ENCODE measurements at places on chromosomes 5 and 9.
A peak's percentile ranks its signal among the peaks of the same experiment; 100 is the strongest.

GRCh38 chr5:124747791-124748686 lies 1.6 kb upstream of the ZNF608 start:
- peak overlapping the region; percentile 96 for H3K27ac ChIP-seq
- peak overlapping the region; percentile 69 for H3K4me3 ChIP-seq
- no peaks in the 10 kb centered on the region for H3K27me3 ChIP-seq
- H3K4me1 ChIP-seq, result peaks cover 20% of the 10 kb centered on the region
- H3K36me3 ChIP-seq, result no peaks in the 10 kb centered on the region

DNA sequence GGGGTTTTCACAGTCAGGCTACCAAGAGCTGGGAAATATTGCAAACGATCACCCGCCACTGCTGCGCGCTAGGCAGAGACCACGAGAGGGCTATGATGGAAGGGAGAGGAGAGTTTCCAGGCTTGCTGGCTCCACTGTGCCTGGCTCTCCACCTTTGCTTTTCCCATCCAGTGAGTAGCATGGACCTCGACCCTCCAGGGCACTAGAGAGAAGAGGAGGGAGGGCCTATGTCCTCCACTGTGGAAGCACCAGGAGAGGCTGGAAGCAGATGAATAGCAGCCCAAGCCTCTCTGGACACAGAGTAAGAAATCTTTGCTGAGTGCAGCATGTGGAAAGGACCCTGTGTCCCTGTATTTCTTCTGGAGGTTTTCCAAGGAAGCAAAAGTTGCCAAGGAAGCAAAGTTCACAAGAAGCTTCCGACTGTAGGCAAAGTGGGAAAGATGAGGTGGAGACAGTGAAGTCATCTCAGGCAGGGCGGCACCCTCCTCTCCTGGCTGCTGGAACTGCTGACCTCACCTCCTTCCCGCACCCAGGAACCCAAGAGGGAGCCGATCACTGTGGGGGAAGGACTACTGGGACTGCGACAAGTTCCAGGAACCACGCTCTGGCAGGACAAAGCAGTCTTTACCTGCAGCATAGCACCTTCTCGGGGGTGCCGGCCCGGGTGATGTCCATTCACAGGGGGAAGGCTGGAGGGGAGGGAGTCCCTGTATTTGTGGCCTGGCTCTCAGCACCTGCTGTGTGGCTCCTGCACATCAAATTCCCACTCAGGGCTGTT lies 79.6 kb downstream of the CSNK1A1 start:
- H3K27ac ChIP-seq, result no peak overlapping the region
- H3K4me1 ChIP-seq, result peaks cover 5% of the 10 kb centered on the region
- no peaks in the 10 kb centered on the region for H3K27me3 ChIP-seq
- no peak overlapping the region for H3K4me3 ChIP-seq
- no peak for DNase-seq

- no peaks in the 10 kb centered on the region for H3K4me1 ChIP-seq
- H3K27me3 ChIP-seq, result no peaks in the 10 kb centered on the region
- no peak overlapping the region for H3K4me3 ChIP-seq
- H3K36me3 ChIP-seq, result no peaks in the 10 kb centered on the region
- H3K27ac ChIP-seq, result no peak overlapping the region
These were observed 17.8 kb downstream of the MED10 start for GRCh38 chr5:6360323-6361072.

DNA sequence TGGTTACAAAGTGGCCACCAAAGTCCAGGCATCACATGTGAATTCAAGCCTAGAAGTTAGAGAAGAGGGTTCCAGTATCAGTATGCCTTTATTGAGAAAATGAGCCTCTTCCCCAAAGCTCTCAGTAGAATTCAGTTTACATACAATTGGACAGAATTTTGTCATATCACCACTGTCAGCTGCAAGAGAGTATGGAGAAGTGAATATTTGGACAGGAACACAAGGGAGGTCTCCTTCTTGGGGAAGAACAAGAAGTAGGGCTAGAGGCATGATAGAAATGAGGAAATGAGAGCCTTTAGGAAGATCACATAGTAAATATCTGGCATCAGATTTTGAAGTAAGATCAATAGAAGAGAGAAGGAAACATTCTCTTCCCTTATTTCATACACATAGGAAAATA lies 27.8 kb upstream of the VLDLR start:
- no peak for DNase-seq
- H3K4me3 ChIP-seq, result no peak overlapping the region
- H3K27me3 ChIP-seq, result no peaks in the 10 kb centered on the region
- H3K27ac ChIP-seq, result no peak overlapping the region
- no peaks in the 10 kb centered on the region for H3K36me3 ChIP-seq
- no peaks in the 10 kb centered on the region for H3K4me1 ChIP-seq

DNA sequence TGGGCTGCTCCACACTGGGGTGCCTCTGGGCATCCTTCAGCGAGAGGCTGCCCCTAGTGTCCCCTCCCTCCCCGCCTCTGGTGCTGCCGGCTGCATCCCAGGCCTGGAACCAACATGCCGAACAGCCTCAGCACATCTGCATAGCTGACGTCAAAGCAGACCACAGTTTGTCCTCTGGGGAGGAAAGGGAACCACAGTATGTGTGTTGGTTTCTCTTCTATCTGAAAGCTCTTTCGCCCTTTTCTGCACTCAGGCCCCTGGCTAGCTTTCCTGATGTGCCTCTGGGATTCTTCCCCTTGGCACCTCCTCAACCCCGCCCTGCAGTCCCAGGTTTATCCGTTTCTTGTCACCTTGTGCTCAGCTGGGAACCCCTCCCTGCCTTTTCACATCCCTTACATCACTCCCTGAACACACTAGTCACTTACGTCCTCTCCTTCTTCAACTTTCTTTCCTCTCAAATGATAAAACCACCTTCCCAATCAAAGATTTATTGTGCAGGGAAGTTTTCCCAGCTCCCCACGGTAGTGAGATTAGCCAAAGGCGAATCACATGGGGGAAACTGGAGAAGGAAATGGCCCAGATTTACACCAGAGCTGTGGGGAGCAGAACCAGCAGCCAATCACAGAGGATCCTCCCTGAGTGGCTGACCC lies 35.5 kb upstream of the B4GALT1 start:
- no peak overlapping the region for H3K27ac ChIP-seq
- no peak for DNase-seq
- no peaks in the 10 kb centered on the region for H3K36me3 ChIP-seq
- no peaks in the 10 kb centered on the region for H3K4me1 ChIP-seq

GRCh38 chr9:107740088-107740980 lies 250.8 kb upstream of the KLF4 start:
- no peak overlapping the region for H3K4me3 ChIP-seq
- no peaks in the 10 kb centered on the region for H3K36me3 ChIP-seq
- no peaks in the 10 kb centered on the region for H3K27me3 ChIP-seq
- no peak overlapping the region for H3K27ac ChIP-seq
- DNase-seq, result no peak

DNA sequence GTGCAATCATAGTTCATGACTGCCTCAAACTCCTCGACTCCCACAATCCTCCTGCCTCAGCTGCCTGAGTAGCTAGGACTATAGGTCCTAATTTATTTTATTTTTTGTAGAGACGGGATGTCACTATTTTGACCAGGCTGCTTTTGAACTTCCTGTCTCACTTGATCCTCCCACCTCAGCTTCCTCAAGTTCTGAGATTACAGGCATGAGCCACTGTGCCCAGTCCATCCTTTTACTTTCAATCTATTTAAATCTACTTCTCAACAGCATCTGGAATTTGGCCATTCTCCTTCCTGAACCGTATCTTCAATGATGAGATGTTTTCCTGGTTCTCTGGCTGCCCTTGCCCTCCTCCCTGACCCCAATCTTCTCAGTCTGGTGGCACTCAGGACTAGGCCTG lies 12.2 kb upstream of the GRIN1 start:
- peaks cover 7% of the 10 kb centered on the region for H3K4me1 ChIP-seq
- H3K27me3 ChIP-seq, result peaks cover 17% of the 10 kb centered on the region
- H3K4me3 ChIP-seq, result no peak overlapping the region
- no peaks in the 10 kb centered on the region for H3K36me3 ChIP-seq

- no peaks in the 10 kb centered on the region for H3K36me3 ChIP-seq
- no peaks in the 10 kb centered on the region for H3K27me3 ChIP-seq
- no peak for DNase-seq
- H3K27ac ChIP-seq, result no peak overlapping the region
- no peaks in the 10 kb centered on the region for H3K4me1 ChIP-seq
- no peak overlapping the region for H3K4me3 ChIP-seq
These were observed 146.6 kb upstream of the TUT7 start for GRCh38 chr9:86500667-86501435.

DNA sequence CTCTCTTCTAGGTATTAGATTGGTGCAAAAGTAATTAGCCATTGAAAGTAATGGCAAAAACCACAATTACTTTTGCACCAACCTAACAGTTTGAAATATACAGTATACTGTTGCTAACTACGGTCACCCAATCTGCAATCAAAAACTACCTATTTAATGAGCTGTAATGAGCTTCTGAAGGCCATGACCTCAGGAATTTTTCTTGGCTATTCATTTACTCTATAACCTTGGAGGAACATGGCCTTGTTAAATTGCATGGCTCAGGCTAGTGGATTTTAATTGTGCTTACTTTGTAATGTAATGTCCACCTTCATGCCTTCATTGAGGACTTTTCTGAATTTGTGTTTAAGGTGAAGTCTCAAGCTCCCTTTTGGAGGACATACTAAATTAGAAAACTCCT lies 24.7 kb downstream of the DNAH5 start:
- H3K4me3 ChIP-seq, result no peak overlapping the region
- H3K27ac ChIP-seq, result no peak overlapping the region
- H3K27me3 ChIP-seq, result no peaks in the 10 kb centered on the region

DNA sequence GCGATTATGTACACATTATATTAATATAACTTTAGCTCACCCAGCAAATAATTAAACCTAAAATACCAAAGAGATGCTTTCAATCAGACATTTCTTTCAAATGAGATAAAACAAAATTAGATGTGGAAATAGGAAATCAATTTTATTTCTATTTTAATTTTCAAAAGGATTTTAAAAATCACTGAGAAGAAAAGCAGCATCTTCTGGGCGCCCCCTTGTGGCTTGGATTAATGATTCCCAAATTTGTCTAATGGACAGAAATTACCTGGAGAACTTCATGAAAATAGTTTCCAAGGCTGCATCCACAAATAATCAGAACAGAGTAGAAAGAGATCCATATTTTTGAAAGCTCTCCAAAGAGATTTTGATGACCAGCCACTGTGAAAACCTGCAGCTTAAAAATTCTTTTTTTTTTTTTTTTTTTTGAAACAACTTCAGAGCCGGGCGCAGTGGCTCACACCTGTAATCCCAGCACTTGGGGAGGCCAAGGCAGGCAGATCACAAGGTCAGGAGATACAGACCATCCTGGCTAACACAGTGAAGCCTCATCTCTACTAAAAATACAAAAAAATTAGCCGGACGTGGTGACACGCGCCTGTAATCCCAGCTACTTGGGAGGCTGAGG lies 50.9 kb upstream of the CEMIP2 start:
- H3K4me1 ChIP-seq, result peaks cover 8% of the 10 kb centered on the region
- H3K4me3 ChIP-seq, result no peak overlapping the region
- no peaks in the 10 kb centered on the region for H3K27me3 ChIP-seq
- no peaks in the 10 kb centered on the region for H3K36me3 ChIP-seq

DNA sequence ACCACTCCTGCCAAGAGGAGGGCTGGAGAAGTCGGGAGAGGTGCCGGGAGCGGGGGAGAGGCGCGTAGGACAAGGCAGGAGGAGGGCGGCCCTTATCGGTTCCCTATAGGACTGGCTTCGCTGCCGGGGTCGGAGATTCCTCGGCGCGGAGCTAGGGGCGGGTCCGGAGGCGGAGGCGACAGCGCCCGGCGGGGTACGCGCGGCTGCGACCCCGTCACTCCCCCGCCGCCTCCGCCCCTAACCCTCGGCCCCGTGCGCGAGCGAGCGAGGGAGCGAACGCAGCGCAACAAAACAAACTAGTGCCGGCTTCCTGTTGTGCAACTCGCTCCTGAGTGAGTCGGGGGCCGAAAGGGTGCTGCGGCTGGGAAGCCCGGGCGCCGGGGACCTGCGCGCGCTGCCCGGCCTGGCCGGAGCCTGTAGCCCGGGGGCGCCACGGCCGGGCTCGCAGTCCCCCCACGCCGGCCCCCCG lies 2.0 kb downstream of the GLIS3 start:
- H3K27ac ChIP-seq, result peak overlapping the region; percentile 72
- no peaks in the 10 kb centered on the region for H3K36me3 ChIP-seq
- peak; percentile 94 for DNase-seq

DNA sequence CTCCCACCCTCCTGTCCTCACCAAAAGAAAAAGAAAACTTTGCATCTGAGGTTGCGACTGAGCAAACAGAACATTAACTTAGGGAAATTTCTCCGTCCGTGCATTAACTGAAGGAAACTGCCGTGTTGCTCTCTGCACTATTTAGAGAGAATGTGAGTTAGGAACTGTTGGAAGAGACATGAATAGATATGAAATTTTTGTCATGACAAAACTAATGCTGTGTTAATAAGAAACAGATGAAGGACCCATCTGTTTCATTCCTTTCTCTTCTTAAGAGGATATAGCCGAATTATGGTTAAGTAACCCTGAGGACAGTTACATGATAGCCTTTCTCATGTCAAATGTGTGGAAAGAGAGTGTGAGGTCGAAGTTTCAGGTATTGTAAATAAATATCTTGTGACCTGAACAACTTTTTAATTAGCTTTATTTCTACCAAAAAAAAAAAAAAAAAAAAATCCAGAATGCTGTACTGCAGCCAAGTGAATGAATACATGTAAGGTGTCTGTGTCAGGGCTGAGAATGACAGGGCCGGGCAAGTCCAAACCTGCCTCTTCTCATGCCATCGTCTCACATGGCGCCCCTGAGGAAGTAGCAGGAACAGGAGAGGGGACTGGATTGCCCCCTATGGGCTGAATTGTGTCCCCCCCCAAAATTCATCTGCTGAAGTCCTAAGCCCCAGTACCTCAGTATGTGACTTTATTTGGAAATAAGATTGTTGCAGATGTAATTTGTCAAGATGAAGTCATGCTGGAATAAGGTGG lies 35.6 kb upstream of the ANKRD33B start:
- no peak for DNase-seq
- no peak overlapping the region for H3K4me3 ChIP-seq
- no peaks in the 10 kb centered on the region for H3K27me3 ChIP-seq

DNA sequence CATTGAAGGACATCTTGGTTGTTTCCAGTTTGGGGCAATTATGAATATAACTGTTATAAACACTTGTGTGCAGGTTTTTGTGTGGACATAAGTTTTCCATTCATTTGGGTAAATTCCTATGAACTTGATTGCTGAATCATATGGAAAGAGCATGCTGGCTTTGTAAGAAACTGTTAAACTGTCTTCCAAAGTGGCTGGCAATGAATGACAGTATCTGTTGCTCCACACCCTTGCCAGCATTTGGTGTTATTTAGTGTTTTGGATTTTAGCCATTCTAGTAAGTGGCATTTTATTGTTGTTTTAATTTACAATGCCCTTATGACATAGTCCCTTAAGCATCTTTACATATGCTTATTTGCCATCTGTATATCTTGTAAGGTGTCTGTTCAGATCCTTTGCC lies 29.8 kb upstream of the UGT3A2 start:
- no peaks in the 10 kb centered on the region for H3K4me1 ChIP-seq
- no peak for DNase-seq
- H3K36me3 ChIP-seq, result no peaks in the 10 kb centered on the region
- H3K27me3 ChIP-seq, result no peaks in the 10 kb centered on the region
- no peak overlapping the region for H3K4me3 ChIP-seq

- no peaks in the 10 kb centered on the region for H3K36me3 ChIP-seq
- no peak overlapping the region for H3K27ac ChIP-seq
- H3K27me3 ChIP-seq, result peaks cover 100% of the 10 kb centered on the region
- no peak overlapping the region for H3K4me3 ChIP-seq
These were observed 6.8 kb downstream of the LMX1B start for GRCh38 chr9:126620478-126620877.

GRCh38 chr5:5436203-5436760 lies 13.8 kb downstream of the ICE1 start:
- DNase-seq, result no peak
- H3K27ac ChIP-seq, result no peak overlapping the region
- peaks cover 3% of the 10 kb centered on the region for H3K36me3 ChIP-seq
